IMR-90 (cell line): ENCODE measurements at places on chromosomes 4 and X. TPM values are rescaled to one million over a fixed set of nuclear protein-coding genes. Genes with fewer than 3 reads are reported as not detected.

Gene SPANXC
- polyA plus RNA-seq: not detected in 2 replicates

Gene CXCL11
- not detected in 2 replicates for polyA plus RNA-seq

Gene FBXW7
- polyA plus RNA-seq: 7.1 and 7.2 TPM in 2 replicates

Gene SLC7A11
- 5.6 and 8.3 TPM in 2 replicates for polyA plus RNA-seq

GRCh38 chr4:6561173-6561516 is 13.8 kb upstream of the MAN2B2 start:
- no peak for DNase-seq
- no peaks in the 10 kb centered on the region for H3K36me3 ChIP-seq
- peaks cover 3% of the 10 kb centered on the region; the same call in 1 of the 2 replicates for H3K4me1 ChIP-seq
- peaks cover 81% of the 10 kb centered on the region for H3K27me3 ChIP-seq
- H3K27ac ChIP-seq: no peak overlapping the region

DNA sequence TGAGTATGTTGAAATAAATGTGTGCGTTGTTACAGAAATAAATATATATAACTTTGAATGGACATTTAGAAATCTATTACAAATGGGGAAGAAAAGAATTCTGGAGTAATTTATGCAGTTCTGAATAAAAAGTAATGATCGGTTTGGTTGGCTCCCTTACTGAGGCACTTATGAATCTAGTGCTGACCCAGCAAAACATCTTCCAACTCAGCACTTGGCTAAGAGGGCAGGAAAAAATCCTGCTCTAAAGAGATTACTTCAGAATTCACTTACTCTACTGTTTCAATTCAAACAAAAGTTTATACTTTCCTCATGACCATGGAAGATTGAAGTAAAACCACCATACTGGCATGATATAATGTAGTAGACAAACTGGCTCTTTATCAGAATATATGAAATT is 123.9 kb upstream of the RXFP1 start:
- DNase-seq: no peak
- H3K27me3 ChIP-seq: no peaks in the 10 kb centered on the region
- no peak overlapping the region for H3K4me3 ChIP-seq
- H3K4me1 ChIP-seq: no peaks in the 10 kb centered on the region
- H3K27ac ChIP-seq: no peak overlapping the region
- H3K36me3 ChIP-seq: no peaks in the 10 kb centered on the region

DNA sequence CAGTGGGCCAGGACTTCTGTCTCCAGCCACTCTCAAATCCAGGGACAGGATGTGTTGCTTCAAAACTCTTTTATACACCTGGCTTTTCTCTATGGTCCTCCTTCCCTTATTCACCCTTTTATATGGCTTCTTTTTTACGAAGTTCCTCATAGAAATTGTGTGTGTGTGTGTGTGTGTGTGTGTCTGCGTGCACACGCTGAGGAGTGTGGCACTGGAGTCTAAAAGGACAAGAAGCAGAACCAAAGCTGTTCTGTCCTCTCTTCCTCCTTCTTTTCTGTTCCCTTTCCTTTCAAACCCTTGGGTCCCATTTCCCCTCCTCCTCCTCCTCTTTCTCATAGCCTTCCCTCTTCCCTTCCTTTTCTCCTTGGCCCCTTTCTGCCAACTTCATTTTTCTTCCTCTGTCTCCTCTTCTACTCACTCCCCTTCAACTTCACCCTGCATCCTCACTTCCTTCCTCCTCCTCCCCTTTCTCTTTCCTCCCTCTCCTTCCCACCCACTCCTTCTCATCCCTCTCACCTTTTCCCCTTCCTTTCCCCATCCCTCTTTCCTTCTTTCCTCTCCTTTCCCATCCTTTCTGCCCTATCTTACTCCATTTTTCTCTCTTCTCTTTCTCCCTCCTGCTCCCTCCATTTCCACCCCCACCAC is 360.5 kb downstream of the MID1IP1 start:
- no peaks in the 10 kb centered on the region for H3K36me3 ChIP-seq
- no peaks in the 10 kb centered on the region for H3K4me1 ChIP-seq
- H3K27ac ChIP-seq: no peak overlapping the region
- H3K27me3 ChIP-seq: peaks cover 22% of the 10 kb centered on the region
- DNase-seq: no peak
